ENCODE measurements at places on chromosomes 5 and 9.

GRCh38 chr9:137255448-137256114 is 454 bp downstream of the NELFB start:
- DNase-seq, result no peak

DNA sequence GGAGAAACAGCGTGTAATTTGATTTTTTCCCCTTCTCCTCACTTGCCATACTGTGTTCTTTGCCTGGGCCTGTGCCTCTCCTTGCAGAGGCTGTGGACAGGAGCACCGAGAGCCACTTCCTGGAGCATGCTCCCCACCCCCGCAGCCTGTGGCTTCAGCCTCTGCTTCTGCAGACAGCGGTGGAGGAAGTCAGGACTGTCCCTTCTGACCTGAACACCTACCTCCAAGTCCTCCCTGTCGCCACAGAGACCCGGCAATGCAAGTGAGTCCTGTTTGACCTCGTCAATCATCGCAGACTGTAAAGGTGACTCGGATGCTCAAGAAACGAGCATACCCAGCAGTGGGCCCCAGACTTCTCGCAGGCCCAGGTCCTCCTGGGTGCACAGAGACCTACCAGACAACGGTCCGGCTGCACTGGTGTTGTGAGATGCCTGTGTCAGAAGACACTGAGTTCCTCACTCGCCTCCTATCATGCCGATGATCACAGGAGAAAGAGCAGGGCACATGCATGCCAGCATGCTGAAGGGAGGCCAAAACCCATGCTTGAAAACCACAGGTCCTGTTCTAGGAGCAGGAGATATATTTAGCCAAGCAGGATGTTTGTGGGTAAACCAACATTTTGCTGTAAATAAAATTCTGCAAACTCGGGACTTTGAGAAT is 198.8 kb downstream of the AUH start:
- DNase-seq, result no peak

DNA sequence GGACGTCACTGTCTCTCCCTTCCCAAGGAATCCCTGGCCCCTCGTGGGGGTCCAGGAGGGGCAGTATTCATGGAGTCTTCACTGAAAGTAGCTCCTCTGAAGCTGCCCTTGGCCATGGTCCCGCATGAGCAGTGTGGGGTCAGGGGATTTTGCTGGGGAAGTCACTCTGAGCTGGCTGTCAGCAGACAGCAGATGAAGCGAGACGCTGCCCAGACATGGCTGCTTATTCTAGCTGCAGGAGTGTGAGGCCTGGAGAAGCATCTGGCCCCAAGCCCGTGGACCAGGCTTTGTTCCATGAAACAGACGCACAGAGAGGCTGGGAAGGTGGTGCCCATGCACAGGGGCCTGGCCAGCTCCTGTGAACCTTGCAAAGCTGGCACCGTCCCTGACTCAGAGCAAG is 21.5 kb upstream of the ASS1 start:
- no peak for DNase-seq

DNA sequence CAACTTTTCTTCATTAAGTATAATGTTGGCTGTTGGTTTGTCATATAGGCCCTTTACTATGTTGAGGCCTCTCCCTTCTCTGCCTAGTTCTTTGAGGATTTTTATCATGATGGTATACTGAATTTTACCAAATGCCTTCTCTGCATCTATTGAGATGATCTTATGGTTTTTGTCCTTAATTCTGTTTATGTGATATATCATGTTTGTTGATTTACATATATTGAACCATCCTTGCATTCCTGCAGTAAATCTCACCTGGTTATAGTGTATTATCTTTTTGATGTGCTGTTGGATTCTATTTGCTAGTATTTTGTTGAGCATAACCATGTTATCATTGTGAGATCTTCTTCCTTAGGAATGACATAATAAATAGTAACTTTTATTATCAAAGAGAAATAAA is 362.9 kb downstream of the CCDC171 start:
- no peak for DNase-seq

DNA sequence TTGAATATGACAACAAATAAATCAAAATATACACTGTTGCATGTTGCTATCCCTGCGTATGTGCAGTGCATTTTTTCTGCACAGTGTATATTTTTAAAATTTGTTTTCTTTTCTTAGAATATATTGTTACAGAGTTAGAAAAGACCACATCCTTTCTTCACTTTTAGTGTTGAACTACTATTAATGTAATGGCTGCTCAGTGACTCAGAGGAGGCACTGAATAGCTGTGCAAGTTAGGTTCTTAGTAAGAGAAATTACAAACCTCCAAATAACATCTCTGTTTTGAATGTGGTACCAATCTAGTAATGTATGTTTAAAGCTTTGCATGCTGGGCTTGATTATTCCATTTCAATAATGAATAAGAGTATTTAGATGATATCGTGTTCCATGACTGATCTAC is 208.9 kb upstream of the PRR16 start:
- DNase-seq, result no peak

DNA sequence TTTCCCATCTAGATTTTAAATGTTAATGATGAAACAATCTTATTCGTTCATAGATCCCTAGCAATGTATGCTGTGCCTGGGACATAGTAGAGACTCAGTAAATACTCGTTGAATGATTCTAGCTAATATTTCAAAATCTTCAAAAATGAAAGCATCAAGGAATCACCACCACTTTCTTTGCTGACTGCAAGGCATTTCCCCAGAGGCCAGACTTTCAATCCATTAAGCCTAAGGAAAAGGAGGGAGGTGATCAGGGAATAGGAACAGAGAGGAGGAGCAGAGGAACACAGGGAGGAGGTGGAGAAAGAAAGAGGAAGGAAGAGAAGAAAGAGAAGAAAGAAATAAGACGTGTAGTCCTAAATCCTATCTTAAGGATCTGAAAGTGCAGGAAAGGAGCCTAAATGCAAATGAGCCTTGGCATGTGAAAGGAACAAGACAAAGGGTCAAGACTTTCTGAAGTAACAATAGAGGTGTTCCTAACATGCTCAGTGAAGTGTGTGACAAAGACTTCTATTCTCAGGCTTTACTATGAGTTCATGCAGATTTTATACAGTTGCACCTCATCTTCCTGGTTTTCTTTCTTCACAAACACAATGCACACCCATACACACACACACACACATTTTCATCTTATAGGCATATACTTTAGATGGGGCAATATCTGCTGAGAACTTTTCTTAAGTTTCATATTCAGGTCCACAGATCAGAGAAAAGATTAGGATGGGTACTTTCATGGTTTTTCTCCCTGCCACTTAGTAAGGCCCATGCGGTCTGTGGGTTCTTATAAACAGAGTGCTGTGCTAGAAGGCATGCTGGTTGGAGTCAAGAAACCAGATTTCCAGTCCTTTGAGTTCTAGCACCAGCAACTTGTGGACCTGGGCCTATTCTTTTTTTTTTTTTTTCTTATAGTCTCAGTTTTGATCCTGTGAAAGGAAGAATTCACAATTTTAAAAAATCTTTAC is 512.2 kb upstream of the TNC start:
- DNase-seq, result no peak

DNA sequence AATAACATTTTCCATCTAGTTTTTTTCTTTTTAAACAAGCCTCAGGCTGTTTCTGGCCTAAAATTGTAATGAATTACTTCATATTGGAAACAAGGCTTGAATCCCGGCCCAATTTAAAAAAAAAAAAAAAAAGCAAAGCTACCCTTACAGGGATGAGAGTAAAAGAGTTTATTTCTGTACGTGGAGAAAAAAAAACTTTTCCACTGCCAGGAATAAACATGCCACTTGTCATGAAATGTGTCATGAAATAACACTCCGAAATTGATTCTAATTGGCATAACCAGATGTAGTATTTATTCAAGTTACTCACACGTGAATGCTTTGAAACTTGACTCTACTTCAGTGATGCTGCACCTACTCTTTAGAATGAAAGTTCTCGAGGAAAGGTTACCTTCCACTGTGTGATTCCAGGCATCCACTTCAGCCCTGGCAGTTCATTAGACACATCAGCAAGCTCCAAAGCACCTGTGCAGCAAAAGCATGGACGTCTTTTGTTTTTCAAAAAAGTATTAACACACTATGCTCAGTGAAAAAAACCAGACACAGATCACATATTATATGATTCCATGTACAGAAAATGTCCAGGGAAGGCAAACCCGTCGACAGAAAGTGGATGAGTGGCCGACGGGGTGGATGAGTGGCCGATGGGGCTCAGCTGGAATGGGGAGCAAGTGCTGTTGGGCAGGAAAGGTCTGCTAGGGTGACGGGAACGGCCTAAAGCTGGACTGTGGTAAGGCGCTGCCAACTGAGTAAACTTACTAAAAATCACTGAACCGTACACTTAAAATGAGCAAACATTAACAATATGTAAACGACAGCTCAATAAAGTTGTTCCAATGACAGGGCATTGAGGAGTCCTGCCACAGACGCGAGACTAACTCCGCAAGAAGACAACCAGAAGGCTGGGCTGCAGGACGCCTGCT is 21.2 kb downstream of the NSUN2 start:
- DNase-seq, result no peak

GRCh38 chr9:92961627-92962302 is 14.4 kb downstream of the FGD3 start:
- DNase-seq, result no peak

- no peak for DNase-seq
These were observed 27.8 kb downstream of the NUTM2F start for GRCh38 chr9:94300470-94301301.

GRCh38 chr5:143541943-143542797 is 138.7 kb upstream of the NR3C1 start:
- no peak for DNase-seq

- DNase-seq, result no peak
These were observed 179.4 kb upstream of the SPEF2 start for GRCh38 chr5:35438288-35438687.

DNA sequence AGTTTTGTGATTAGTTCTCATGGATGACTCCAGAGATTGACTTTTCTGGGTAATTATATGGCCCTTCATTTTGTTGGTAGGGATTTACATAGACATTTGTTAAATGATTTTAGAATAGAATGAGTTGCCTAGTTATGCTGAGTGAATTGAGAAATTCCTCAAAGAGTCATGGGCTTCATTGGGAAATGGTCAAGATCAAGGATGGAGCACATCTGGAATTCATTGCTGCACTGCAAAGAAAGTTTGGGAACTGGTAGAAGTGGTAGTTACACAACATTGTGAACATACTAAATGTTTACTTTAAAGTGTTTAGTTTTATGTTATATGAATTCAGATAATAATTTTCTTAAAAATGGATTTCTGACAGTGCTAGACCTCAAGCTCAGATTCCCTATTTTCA is 46.5 kb downstream of the PIP5K1B start:
- no peak for DNase-seq

GRCh38 chr9:91208419-91208745 is 153.3 kb downstream of the AUH start:
- DNase-seq, result no peak

DNA sequence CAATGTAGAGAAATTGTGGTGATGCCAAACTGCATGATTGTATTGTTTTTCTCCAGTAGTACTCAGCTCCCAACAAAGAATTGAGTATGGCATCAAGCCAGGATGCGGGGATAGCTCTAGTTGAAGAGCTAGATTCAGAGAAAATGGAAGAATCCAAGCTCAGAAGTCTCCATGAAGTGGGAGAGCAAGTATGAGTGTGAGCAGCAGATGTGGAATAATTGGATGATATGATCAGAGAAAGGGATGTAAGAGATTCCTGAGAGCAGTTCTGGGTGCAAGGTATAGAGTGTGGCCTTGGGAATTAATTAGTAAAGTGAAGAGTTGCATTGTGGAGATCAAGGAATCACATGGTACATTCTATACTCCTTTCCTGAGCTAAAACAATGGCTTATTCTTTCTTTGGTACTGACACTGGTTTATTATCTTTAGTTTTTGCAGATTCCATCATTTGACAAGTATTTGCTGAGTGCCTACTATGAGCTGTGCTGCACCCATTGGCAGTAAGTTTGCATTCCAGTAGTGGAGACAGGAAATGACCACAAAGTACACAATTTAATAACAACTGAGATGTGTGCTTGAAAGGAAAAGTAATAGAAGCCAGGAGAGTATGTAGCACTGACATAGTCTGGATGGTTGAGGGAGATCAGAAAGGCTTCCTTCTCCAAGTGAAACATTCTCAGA is 177.1 kb downstream of the CPLANE1 start:
- no peak for DNase-seq

GRCh38 chr9:99962680-99963261 is 56.3 kb downstream of the STX17 start:
- no peak for DNase-seq

DNA sequence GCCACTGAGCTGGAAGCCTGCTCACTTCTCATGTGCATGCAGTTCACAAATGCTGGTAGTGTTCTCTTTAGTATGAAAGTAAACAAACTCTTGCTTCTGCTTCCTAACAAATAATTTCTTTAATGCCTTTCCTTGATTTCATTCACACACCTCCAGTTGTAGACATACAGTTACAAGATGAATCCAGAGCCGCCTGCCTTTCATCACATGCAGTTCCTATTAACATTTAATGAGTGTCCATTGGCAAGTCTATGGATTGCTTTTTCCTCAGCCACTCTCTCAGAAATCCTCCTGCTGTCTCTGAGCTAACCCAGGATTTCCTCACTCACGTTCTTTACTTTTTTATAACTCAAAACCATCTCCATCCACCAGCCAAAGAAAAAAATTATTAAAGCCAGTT is 408.6 kb downstream of the BNC2 start:
- DNase-seq, result no peak

GRCh38 chr9:29445751-29446150 is 1872.5 kb upstream of the C9orf72 start:
- no peak for DNase-seq

- no peak for DNase-seq
These were observed at the start of gene ENTPD8 for GRCh38 chr9:137441289-137441934. Gene ENTPD8, minus strand, starts transcription at chr9:137441357. Its CDS starts 3,072 bp downstream, at chr9:137438285.

GRCh38 chr9:5841771-5842573 is 9.1 kb upstream of the ERMP1 start:
- DNase-seq, result no peak
